ENCODE measurements at places on chromosomes 1 and 21.

DNA sequence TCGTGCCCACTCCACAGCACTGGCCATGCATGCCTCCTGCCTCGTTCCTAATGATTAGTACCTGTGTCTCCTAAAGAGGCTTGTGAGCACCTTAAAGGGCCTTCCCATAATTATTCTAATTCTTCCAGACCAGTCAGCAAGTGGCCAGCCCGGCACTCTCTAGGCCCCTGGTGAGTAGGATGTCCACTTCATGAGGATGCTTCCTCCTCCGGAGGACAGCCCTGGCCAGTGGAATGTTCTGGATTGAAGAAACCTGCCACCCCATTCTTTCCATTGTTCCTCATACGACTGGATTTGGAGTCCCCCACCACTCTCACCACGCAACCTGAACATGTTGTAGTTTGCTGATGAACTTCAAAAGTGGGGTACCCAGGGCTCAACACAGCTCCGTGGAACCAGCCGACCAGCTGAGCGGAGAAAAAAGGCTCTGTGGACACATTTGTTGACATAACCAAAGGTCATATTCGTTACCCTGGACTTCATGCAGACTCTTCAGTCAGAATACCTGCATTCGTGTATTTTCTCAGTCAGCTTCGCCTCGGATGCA lies 46.7 kb upstream of the LBR start:
- DNase-seq: no peak

DNA sequence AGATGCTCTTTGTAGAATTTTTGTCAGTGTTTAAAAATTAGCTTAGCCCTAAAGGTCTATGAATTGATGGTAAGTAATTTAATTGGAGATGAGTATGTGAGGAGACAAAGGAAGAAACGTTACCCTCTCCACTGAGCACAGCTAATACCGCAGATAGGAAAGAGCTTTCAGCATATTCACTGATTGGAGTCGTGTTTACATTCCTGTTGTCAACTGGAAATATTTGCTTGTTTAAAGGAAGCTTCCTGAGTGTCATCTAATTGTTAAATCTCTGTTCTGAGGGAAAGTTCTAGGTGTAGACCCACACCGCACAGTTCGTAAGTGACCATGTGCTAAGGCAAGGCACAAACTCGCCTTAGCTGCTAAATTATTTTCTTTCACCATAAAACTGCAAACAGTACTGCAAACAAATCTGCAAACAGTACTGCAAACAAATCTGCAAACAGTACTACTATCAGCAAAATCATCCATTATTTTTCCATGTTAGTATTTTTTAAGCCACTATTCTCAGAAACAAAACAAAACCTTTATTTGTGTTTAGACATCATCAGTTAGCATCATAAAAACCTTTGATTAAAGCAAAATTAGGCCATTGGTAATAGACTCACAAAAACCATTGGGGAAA lies 32.6 kb downstream of the TOMM20 start:
- no peak for DNase-seq

- no peak for DNase-seq
These were observed 6.5 kb upstream of the ZYG11A start for GRCh38 chr1:52836035-52836434.

DNA sequence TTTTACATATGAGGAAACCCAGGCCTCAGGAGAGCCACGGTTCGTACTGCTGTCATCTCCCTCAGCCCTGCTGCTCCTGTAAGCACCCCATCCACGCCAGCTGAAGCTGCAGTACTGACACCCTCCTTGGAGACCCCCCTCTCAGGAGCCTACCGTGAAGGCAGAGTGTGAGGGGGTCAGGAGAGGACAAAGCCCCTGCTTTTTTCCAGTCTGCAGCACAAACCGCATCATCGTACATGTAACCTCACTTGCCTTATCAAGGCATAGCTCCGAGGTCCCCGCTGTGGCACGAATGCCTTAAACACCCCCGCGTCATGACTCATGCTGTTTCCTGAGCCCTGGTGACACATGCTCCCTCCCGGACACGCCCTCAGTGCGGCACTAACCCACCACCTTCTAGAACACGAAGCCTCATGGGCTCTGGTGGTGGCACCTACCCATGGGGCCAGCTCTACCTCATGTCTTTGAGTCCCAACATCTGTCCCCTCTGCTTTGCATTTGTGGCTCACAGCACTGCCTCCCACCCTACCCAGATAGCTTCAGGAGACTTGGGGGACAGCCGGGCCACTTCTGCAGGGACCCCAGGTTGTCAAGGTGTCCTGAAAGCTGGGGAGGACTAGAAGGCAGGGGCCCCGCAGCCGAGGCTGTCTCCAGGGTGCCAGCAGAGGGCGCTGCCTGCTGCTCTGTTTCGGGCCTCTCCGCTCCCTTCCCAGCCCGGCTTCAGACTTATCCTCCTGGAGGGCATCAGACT lies 4.9 kb downstream of the SH3BGRL3 start:
- peak; percentile 97 for DNase-seq

- DNase-seq: no peak
These were observed 153.9 kb upstream of the SPAG17 start for GRCh38 chr1:118338936-118339335.

DNA sequence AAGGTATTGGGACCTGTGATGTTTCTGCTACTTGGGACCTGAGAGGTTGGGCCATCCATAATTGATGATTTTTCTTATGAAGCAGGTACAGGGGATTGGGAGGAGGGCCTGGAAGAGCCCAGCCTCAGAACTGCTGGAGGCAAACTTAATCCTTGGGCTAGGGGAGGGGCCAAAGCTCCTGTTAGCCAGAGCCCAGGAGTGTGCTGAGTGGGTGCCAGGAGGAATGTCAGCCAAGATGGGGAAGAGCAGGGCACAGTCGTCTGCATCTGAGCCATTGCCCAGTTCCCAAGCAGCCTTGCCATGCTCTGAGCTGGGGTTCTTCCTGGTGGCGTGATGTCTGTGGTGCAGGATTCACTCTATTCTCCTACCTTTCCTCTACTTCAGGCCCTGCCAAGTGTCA lies 5.8 kb downstream of the MAPKAPK2 start:
- DNase-seq: no peak

DNA sequence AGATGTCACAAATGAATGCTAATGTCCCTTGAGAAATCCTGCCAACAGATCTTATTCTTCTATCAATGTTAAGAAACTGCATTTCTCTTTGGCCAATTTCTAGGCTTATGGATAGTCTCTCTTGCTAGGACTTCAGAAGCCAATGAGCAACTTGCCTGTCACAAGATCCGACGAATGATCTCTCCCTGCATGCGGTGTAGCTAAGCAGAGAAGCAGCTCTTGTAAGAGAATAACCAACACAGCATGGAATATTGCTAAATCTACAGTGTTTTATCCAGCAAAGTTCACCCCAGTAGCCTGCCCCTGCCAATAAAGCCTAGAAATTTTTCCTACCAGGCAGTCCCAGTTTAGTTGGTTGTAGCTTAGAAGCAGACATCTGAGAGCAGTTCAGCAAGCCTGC lies 2.1 kb upstream of the SLC44A5 start:
- DNase-seq: no peak

DNA sequence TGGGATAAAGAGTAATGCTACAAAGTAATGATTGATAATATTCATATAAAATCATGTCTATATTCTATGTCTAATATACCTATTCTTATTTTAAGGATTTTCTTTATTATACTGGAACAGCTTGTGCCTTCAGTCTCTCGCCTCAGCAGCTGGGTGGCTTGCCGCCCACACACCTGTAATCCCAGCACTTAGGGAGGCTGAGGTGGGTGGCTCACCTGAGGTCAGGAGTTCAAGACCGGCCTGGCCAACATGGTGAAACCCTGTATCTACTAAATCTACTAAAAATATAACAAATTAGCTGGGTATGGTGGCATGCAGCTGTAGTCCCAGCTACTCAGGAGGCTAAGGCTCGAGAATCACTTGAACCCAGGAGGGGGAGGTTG lies 7.6 kb upstream of the TRNAU1AP start:
- DNase-seq: no peak

DNA sequence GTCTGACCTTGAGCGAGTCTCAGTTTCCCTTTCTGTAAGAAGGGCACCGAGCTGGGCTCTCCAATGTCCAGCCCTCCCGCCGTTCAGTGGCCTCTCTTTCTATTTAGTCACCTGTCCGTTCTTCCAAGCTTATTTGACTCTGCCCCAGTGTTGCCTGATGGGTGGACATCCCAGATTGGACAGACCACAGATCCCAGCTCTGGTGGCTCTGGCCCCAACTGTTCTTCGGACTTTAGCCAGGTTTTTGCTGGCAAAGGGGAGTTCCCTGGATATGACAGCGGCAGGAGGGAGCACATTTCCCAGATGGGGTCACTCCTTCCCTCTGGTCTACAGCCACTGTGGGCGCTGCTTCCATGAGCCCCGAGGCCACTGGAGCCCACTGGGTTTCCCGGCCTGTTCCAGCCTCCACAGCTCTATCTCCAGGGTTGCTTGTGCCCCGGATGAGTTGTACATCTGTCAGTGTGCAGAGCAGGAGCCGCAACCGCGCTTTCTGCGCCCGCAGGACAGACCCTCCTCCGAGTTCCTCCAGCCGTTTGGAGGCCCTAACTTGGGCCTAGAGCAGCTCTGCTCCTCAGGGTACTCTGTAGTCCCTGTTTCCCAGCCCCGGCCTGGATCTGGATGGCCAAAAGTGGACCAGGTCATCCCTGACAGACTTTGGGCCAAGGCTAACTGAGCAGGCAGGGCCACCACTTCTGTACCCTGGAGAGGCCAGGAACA lies 3.8 kb downstream of the DMBX1 start:
- no peak for DNase-seq

DNA sequence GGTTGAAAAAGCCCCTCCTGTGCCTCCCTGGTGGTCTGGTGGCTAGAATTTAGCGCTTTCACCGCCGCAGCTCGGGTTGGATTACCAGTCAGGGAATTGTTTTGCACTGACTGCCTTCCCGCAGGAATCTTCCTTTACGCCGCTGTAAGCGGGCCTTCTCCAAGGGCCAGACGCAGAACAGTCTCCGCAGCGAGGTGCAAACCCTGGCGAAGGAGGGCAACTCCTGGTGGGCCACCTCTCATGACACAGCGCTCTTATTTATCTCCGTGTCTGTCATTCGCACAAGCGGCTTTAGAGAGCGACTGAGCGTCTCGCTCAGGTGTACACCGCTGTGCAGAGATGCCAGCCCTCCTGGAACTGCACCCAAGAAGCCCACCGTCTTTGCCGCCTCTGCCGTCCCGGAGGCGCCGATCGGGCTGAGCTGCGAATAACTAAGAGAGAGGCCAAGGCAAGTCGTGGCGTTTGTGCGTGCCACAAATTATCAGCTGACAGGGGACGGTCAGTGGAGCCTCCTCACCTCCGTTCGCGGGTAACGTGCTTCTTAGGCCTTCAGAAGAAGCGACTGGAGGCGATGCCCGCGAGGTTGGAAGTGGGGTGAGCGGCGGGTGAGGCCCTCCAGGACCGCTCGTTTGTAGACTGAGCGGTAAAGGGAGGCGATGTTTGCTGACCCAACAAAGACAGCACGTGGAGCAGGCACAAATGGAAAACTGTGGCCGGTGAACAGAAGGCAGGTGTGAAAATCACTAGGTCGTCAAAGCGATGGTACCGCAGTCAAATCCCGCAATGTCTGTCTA lies 93.5 kb downstream of the PRKAB2 start:
- DNase-seq: no peak

DNA sequence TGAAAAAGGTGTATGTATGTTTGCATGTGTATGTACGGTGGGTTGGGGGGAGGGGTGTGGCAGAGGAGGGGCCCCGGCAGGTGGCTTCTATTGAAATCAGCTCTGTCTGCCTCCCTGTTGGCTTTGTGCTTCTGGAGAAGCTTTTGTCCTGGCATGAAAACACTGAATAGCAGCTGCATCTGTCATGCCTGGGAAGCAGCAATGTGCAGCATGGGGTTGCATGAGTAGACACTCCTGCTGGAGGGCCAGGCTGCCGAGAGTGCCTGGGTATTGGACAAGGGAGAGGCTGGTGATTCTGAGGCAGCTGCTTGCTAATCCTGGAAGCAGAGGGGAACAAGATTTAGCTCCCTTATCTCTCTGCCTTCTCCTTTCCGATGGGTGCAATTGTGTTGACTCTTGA lies 20.5 kb downstream of the MAPKAPK2 start:
- no peak for DNase-seq

GRCh38 chr1:157399984-157400382 lies 152.3 kb downstream of the FCRL5 start:
- peak; percentile 37 for DNase-seq

DNA sequence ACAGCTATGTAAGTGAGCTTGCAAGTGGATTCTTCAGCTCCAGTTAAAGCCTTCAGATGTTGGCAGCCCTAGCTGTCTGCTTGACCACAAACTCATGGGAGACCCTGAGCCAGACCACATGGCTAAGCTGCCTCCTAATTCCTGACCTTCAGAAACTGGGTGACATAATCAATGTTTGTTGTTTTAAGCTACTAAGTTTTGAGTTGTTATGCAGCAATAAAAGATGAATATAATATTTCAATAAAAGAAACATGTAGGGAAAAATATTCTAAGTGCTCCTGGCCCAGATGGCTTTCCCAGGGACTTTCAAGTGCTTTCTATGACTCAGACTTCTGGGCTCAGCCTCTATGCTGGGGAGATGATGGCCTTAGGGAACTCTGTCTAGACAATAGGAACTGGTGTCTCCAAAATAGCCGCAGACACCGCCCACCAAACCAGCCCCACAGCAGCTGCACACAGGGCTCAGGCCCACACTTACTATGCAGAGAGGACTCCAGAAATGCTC lies 20.3 kb upstream of the AZIN2 start:
- no peak for DNase-seq

DNA sequence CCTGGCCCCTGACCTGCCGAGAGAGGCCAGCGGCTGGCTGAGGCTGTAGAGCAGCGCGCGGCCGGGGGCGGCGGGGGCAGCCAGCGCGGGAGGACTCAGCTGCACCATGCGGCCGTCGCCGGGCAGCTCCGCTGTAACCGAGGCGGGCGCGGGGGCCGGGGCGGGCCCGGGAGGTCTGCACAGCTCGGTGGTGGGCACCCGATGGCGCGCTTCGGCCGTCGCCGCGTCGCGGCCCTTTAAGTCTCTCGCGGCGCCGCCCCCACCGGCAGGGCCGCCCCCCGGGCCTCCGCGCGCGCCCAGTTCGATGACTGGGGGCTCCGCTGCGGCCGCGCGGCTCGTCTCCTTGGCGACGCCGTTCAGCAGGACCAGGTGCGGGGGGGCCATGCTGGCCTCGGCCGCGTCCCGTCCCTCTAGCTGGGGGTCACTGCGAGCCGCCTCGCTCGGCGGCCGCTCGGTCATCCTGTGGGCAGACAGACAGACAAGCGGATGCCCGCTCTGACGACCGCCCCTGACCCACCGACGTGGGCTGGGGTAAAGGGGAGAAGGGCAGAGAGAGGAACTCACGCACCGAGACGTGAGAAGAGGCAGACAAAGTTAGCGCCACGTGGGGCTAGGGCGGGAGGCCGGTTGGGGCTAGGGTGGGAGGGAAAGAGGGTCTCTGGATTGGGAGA lies 6.5 kb downstream of the TAL1 start:
- DNase-seq: no peak

DNA sequence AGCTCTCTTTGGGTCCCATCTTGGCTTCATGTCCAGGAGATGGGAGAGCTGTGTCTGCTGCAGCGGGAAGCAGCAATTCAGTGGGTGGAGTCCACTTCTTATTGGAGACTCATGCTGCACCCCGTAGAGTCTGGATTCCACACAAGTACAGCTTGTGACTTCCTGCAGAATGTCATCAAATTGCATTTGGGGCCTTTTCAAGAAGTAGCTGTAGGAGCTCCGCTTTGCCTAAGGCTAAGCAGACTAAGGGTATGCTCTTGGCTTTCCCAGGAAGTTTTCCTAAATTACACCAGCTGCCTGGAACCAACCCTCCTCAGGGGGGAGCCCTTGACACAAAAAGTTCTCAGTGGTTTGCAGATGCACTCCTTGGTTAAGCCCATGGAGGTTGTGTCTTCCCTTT lies 5.7 kb upstream of the MOB3C start:
- DNase-seq: no peak

- no peak for DNase-seq
These were observed 42.9 kb upstream of the HUNK start for GRCh38 chr21:31829736-31830472.
